PC-3 (cell line): ENCODE measurements at places on chromosomes 16 and 17. TPM values are rescaled to one million over a fixed set of nuclear protein-coding genes. Genes with fewer than 3 reads are reported as not detected.

Gene SPATA2L
- total RNA-seq = 12.2 and 21.5 TPM in 2 replicates

Gene CALB2
- 0.47 TPM in 1 of 2 replicates, not detected in the other for total RNA-seq

Gene VMO1
- 1.2 and 3.1 TPM in 2 replicates for total RNA-seq

Gene KRT222
- not detected in 2 replicates for total RNA-seq

Gene TNFRSF17
- total RNA-seq = not detected in 2 replicates

Gene SYCE1L
- 0.46 and 1.7 TPM in 2 replicates for total RNA-seq

- no peak for DNase-seq
These were observed 38.6 kb downstream of the LITAFD start for GRCh38 chr16:8920645-8921346.

DNA sequence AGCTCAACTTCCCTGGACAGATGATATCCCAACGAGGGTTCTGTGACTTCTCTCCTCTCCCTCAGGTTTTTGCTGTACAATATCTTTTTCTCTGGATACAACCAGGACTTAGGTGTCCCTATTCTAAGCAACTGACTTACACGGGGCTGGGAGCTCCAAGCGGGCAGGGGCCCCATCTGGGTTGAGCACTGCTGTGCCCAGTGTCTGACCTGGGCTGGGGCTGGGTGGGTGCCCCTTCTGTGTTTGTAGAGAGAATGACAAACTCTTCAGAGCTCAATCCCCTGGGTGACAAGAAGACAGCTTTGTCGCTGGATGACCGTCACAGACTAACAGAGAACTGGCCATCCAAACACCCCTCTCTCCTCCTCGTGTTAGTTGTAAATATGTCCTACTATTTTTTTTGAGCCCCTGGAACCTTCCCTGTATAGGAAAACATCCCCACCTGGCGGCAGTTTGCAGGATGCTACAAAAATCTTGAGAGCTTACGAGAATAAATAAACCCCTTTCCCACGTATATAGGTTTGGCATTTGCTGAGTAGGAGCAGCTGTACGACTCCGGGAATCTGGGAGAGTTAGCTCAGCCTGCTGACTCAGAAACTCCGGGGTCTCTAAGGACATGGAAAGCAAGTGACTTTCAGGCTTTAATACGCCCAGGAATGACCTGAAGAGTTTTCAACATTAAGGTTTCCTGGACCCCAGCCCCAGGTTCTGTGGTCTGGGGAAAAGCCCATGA lies 23.7 kb upstream of the RCVRN start:
- peak; percentile 82 for DNase-seq

DNA sequence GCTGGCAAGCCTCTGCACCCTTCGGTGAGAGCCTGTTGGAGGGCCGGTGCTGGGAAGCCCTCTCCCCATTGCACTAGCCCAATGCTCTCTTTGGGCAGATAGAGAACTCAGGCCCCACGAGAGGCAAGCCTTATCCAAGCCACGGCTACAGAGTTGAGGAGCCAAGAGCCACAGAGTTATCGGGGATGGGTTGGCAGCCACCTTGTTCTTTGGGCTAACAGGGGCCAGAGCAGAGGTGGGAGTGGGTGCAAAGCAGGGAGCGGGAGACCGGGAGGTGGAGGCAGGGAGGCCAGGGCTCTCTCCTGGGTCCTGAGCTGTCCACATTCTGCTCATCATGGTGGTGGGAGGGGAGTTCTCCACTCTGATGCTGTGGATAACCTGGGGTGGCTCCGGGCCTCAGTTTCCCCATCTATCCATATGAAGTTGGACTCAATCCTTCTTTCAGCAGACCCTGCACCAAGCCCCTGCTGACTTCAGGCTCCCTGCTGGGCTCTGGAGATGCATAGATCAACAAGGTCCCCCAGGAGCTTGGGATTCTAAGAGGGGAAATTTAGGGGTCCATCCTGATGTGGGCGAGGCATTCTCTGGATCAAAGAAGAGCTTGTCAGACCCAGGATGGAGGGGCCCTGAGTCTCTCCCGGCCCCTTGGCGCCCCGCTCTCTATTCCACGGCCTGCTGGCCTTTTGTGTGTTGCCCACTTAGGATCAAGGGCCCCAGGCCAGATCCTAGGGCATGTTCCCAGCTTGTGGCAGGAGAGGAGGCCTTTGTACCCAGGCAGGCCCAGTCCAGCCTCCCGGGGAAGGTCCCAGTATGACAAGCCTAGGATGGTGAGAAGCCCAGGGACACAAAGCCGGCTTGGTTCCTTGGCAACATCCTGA lies 557 bp upstream of the CX3CL1 start:
- DNase-seq = no peak

DNA sequence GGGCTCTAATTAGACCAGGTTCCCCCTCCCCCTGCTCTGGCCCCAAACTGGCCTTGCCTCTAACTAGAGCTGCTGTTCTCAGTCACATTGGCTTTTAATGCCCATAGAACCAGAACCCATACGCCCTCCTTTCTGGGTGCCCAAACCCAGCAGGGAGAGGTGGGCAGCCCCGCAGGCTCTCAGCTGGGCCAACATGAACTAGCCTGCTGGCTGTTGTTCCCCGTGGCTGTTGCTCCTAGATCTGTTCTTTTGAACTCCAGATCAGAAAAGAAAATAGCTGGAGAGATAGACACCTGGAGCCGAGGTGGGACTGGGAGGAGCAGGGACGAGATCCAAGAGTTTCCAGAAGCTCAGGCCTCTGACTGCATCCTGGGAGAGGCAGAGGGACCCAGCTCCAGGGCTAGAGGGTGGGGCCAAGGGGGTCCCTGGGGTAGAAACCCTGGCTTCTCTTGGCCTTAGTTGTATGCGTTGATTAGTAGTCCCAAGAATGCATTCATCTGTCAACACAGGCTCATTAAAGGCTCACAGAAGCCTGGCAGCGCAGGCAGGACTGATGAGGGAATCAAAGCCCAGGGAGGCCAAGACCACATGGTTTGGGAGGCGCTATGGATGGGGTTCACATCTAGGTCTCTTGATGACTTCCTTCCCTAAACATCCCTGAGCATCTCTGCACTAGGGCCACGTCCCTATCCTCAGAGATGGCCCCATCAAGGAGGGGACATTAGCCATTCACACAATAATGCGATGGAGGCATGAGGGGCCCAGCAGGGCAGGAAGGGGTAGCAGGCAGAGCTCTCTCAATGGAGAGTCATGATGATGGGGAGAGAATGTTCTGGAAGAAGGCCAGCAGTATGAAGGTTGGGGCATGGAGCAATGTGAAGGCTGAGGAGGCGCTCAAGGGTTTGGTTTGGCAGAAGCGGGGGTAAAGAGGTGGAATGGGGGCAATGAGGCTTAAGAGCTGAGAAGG lies 1.3 kb upstream of the CPSF4L start:
- no peak for DNase-seq

DNA sequence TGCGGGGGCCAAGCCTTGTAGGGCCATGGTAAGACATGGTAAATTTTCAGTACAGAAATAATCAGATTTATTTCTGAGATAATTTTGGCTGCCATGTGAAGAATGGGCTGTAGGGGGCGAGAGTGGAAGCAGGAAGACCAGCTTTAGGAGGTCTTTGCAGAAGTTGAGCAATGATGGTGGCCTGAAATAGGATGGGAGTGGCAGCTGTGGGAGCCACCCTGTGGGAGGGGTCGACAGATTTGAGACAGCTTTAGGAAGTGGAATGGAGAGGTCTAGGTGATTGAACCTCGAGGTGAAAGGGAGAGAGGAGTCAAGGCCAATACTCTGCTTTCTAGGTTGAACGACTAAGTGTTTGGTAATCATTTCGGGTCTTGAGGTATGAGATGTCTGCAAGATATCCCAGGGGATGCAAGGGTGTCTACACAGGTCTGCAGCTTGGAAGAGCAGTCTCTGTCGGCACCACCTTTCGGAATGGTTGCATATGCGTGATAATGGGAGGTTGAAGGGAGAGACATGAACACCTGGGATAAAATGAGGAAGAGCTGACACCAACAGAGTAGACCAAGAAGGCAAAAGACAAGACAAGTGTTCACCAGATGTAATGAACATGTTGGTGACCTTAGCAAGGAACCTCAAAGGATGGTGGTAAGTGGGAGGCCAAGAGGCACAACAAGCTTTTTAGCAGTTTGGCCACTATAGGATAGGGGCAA lies 4.2 kb upstream of the ATXN7L3 start:
- DNase-seq = peak; percentile 67

GRCh38 chr17:72407931-72408330 lies 287.1 kb downstream of the SOX9 start:
- DNase-seq = no peak

GRCh38 chr17:1724869-1725641 lies 551 bp downstream of the WDR81 start:
- no peak for DNase-seq

DNA sequence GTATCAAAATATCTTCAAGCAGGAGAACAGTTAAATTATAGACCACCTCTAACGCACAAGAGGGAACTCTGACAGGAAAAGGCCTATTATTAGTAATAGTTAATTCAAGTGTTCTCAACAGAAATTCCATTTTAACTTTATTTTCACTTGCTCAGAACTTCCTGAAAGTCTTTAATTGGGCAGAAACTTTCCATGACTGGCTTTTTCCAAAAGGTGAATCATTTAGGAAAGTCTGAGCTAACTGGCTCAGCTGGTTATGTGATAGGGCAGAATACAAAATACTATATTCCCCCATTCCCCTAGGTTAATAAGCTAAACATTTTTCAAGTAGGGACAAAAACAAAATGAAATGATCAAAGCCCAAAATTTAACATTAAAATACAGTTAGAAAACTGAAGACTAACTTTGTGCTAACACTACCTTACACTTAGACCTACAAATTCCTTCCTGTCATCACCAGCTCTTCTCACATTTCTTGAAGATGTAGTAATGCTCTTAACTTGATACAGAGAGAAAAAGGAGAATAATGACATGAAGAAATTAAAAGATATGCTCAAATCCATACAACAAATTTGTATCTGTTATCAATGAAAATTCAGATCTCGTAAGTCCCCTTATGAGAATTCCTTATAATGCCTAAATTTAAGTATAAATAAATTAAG lies 31.0 kb downstream of the CFDP1 start:
- DNase-seq = peak; percentile 51

DNA sequence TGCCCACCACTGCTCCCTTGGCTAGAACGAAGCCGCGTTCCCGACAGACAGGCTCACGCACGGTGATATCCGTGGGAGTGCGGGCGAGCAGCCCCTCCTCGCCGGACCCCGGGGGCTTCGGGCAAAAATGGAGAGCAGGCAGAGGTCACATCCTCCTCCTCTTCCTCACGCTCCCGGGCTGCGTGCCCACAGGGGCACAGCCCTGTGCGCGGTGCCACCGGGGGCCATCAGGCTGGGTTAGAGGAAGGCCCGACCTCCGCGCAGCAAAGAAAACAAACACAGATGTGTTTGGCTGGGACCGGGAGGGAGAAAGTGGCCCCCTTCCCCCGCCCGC lies 519 bp upstream of the NTN1 start:
- DNase-seq = no peak

DNA sequence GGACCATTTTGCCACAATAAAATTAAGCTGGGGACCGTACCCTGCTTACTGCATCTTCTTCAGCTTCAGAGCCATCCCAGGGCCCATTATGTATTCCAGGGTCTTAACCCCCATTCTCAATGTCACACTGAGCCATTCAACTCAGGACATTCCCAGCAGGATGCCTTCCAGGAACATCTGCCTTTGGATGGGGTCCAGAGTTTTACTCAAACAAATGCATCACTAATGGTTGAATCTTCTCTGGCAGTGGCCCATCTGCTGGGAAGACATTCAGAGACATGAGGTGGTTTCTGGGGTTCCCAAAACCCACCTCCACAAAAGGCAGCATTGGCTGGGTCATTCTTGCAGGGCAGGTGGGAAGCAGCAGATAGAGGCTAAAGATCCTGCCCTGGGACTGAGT lies 3.4 kb upstream of the SEC14L5 start:
- no peak for DNase-seq

DNA sequence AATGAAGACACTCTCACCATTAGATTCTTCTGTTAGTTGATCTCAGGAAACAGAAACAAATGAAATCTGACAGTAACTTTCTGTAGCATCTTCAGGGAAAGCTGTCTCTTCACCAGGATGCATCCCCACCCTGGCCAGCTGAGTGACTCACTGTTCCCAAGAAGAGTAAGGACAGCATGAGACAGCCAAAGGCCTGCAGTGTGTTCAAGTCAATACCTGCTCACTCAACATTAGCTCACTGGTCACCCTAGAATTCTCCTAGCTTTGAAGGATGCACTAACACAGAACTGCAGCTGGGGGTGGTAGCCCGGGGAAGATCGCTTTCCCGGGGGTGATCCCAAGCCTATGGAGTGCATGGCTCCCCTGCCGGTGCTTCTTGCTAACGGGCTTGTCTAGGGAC lies 28.2 kb upstream of the CLEC18B start:
- DNase-seq = peak; percentile 65

GRCh38 chr16:56880176-56880575 lies 15.2 kb downstream of the SLC12A3 start:
- no peak for DNase-seq

- DNase-seq = no peak
These were observed 159.9 kb downstream of the HS3ST3A1 start for GRCh38 chr17:13441873-13442272.

DNA sequence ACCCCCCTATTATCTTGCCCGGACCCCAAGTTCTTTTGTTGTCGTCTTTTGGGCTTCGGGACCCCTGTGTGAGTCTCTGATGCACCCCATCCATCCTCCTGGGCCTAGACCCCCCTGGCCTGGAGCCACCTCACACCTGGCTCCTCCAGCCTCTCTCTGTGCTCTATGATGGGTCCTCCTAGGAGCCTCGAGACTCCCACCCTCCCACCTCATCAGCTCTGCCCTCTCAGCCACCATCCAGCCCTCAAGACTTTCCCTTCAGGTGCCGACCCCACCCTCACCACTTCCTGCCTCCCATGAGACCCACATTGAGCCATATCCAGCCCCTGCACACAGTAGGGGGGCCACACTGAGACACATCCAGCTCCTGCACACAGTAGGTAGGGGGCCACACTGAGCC lies 8.7 kb upstream of the ATP2A3 start:
- DNase-seq = no peak
